H9 (cell line): ENCODE measurements at places on chromosomes 3 and 15.

- no peak for DNase-seq
Measured at GRCh38 chr3:64120876-64121275, 97.6 kb upstream of the PSMD6 start.

- no peak for DNase-seq
Measured at GRCh38 chr3:43729707-43730414, 39.1 kb downstream of the ABHD5 start.

GRCh38 chr15:62742409-62743171, 300.0 kb upstream of the TPM1 start:
- peak; percentile 53 for DNase-seq

GRCh38 chr3:5456199-5456598, 268.7 kb downstream of the EDEM1 start:
- no peak for DNase-seq

DNA sequence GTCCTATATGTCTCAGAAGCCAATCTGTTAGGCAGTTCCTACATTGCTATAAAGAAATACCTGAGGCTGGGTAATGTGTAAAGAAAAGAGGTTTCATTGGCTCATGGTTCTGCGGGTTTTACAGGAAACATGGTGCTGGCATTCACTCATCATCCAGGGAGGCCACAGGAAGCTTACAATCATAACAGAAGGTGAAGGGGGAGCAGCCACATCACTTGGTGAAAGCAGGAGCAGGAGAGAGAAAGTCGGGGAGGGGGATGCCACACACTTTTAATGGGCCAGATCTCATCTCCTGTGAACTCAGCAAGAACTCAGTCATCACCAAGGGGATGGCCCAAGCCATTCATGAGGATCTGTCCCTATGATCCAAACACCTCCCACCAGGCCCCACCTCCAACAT, 9.1 kb downstream of the SLC49A4 start:
- DNase-seq: no peak
